Renal pelvis (tissue), 12 donors: ENCODE measurements at places on chromosomes 11 and 22. TPM values are rescaled to one million over a fixed set of nuclear protein-coding genes. Genes with fewer than 3 reads are reported as not detected.

GRCh38 chr11:73141031-73141308 is 1.1 kb downstream of the FCHSD2 start:
- no peak for DNase-seq

CHRDL2 gene
- 0.35 TPM for polyA plus RNA-seq

DNA sequence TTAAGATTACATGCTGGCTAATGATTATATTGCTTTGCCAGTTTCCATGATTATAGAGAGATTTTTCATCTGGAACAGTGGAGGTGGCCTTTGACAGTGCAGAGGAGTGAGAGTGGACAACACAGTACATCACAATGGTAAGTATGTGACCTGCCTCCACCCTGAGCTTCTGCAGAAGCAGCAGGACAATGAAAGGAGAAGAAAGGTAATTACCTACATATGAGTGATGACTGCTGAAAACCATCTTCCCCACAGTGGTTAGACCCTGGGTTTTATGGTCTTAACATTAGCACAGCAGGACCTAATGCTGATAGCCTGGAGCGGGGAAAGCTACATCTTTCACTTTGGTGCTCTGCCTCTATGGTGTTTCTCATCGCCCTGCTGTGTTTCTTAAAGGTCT is 454.7 kb upstream of the DDI1 start:
- no peak for DNase-seq

DNA sequence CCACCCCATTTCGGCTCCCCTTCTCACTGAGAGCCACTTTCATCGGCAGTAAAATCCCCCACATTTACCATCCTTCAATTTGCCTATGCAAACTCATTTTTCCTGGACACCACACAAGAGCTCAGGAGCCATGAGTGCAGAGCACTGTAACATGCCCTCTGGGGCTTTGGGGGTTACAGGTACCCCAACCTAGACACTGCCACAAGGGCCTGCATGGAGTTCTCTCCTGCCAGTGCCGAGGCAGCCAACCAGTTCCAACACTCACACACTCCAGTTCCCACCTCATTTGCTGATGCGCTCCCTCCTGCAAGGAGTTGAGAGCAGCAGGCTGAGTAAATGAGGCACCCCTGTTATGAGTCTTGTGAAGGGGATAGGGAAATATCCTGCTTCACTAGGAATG is 76.1 kb downstream of the SMCO4 start:
- no peak for DNase-seq

DBX1 gene
- polyA plus RNA-seq = not detected

DNA sequence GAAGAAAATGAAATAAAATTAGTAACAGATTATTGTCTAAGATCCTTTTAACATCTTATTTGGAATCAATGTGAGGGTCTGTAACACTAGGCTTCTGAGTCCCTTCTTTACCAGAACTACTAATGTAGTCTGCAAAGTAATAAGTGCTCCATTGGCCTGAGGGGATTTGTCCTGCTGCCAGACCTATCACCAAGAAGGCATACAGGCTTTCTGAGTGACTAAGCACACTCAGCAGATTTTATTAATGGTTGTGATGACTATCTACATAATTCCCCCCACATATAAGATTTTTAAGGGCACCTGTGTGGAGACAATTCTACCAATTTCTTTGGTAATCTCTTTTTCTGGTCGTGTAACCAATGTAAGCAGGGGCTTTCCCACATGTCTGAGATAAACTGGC is 365.0 kb upstream of the FAT3 start:
- DNase-seq = no peak

TMEM225 gene
- polyA plus RNA-seq = not detected

DNA sequence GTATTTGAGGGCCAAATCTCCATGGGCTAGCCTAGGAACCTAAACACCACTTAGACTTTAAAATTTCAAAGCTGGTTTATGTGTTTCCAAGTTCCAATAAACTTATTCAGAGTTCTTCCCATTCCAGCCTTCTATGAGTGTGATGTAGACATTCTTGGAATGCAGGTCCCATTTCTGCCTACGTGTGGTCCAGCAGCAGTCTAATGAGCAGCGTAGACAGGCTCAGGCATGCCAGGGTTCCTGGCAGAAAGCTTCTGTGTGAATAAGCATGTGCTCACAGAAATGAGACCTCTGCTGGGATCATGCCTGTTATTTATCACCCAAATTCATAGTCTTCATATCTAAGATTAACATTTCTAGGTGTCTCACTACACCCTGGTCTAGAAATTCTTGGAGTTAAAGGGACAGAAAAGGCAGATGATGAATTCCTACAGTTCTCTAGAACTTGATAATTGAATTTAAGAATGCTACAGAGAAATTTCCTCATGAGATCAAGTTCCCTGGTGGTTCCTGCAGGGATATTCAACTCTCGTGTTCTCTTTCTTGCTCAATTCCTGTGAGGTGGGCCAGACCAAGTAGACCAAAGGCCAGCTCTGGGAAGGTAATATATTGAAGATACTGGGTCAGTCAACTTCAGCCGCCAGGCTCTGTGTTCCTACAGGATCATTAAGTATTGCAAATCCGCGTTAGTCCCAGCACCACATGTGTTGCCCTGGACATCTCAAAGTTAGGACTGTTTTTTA is 17.6 kb downstream of the RNF185 start:
- DNase-seq = no peak

GRCh38 chr22:38964306-38964705 is 6.9 kb downstream of the APOBEC3A start:
- DNase-seq = no peak

- DNase-seq = no peak
These were observed 14.5 kb downstream of the DGCR2 start for GRCh38 chr22:19107730-19108074.

DMC1 gene
- 4.1 TPM for polyA plus RNA-seq

PAK1 gene
- 96.6 TPM for polyA plus RNA-seq

ART5 gene
- polyA plus RNA-seq = 3.4 TPM

RSF1 gene
- 65.2 TPM for polyA plus RNA-seq

DNA sequence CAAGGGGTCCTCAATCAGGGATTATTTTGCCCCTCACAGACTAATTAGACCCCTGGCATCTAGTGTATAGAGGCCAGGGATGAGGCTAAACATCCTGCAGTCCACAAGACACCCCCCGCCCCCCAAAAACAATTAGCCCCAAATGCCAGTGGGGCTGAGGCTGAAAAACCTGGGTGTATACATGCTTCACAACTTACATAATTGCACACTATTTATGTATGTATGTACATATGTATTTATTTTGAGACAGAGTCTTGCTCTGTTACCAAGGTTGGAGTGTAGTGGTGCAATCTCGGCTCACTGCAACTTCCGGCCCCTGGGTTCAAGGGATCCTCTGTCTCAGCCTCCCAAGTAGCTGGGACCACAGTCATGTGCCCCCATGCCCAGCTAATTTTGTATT is 28.8 kb upstream of the SHANK2 start:
- no peak for DNase-seq

DNA sequence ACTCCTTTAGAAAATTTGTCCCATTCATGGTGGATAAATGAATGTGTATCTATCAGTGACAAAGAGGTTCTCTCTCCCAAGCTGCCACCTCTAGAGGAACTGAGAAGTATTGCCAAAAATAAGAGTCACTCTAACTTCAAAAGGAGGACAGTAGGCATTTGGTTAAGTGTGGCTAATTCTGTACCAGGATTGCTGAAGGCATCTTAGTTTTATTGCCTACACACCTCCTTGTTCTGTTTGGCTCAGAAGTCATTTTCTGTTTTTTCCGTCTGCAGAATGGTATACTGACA is 189.0 kb upstream of the MPPED2 start:
- no peak for DNase-seq

DNA sequence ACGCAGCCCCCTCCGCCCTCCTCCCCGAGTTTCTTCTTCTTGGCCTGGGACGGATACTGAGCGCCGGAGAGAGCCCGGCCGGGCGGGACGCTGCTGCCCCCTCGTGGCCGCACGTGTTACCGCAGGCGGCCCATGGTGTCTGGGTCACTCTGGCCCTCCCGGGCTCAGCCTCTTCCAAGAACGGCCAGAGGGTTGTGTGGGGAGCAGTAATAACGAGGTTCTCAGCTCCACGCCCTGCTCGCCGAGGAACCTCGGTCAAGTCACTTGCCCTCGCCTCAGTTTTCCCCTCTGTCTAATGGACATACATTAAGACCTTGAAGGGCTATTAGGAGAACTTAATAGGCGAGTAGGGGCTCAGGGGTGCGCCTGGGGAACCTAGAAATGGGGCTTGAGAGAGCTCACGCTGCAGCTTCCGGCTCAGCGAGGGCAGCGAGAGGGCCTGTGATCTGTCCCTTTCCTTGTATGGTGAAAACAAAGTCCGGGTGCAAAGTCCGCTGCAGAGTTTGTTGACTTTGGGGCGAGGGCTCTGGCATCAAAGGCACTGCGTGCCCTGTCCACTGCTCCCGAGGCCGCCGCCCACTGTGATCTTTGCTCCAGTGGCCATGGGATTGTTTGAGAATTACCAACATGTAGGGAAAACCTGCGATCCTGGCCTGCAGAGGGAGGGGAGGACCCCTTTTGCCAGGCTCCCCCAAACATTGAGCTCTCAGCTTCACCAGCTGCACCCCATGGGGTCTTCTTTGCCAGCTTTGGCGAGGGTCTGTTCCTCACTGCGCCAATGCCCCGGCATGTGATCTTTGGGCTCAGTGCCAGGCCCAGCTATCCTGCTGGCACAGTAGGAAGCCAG is 14.4 kb upstream of the LRP5 start:
- peak; percentile 60 for DNase-seq

DNA sequence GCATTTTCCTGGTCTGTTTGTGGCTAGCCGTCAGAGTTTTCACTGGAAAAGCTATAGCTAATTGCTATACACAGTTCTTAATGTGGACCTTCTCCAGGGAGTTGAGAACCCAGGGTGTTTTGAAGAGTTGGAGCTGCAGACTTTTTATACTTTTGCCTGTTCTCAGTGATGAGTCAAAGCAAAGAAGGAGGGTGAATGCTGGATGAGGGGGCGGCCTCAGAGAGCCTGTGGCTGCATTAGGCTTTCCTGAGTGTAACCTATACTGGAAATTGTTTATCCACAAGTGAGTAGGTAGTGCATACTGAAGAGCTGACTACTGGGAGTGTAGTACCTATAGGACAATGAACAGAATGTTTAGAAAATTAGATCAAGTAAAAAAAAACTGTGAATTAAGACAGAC is 79.7 kb upstream of the HORMAD2 start:
- DNase-seq = no peak

KRTAP5-11 gene
- polyA plus RNA-seq = not detected

GRCh38 chr11:112457532-112457931 is 196.9 kb upstream of the PLET1 start:
- no peak for DNase-seq

DNA sequence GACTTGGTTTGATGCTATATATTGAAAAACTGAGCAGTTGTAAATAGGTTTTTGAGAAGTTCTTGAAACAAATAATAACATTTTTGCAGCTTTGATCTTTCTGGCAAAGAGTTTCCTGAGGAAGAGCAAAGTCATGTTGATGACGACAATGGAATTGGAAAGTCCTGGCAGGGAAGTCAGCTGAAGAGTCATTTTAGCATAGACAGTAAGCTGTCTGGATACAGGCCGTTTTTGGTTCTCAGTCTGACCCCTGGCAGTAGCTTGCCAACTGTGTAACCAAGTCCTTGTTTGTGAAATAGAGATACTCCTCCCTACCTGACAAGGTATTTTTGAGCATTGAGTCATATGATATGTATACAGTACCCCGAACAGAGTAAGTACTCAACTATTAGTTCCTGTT is 193.3 kb downstream of the C11orf91 start:
- no peak for DNase-seq

- no peak for DNase-seq
These were observed 85.0 kb downstream of the INSC start for GRCh38 chr11:15199693-15200092.

- no peak for DNase-seq
These were observed 33.2 kb upstream of the FBLN1 start for GRCh38 chr22:45469281-45470073.

NTM gene
- 37.2 TPM for polyA plus RNA-seq

GRCh38 chr22:43313244-43313889 is 29.8 kb downstream of the SCUBE1 start:
- DNase-seq = no peak

DNA sequence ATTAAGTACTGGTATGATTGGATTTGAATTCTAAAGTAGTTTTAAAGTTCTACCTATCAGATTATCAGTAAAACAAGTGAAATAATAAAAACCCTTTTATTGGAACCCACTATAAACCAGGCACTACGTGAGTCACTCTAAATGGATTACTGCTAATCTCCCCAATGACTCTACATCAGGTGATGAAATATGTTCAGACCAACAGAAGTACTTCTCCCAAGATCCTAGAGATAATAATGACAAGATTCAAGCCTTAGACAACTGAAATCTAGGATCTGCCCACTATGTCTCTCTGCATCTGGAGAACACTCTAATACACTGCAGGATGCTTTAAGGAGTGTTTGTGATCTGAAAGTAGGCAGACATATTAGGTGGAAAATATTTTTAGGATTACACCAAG is 652.1 kb upstream of the CHORDC1 start:
- DNase-seq = no peak

- no peak for DNase-seq
These were observed 49.5 kb downstream of the OR2AT4 start for GRCh38 chr11:75047191-75047590.

GRCh38 chr11:120633616-120634393 is 122.3 kb downstream of the GRIK4 start:
- no peak for DNase-seq

DNA sequence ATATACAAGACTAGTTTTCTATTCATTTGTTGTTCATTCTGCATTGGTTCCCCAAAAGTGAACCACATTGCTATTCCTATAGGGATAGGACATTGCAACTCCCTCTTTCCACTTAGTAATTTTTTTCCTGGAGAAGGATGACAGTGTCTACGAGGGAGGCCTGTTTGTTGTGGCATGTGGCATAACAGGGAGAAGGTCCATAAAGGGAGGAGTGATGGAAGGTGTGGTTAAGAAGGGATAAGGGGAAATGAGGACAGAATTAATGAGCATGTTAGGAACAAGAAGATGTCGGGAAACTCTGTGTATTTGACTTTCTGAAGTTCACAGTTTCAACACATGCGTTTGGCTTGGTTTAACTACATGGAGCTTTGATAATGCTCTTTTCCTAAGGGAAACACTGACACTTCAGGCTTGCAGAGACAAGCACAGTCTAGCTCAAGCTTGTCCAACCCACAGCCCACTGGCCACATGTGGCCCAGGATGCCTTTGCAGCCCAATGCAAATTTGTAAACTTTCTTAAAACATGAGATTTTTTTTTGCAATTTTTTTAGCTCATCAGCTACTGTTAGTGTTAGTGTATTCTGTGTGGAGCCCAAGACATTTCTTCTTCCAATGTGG is 149.7 kb downstream of the TRPC6 start:
- DNase-seq = no peak
